ENCODE measurements at places on chromosomes 3 and 15. TPM values are rescaled to one million over a fixed set of nuclear protein-coding genes. Genes with fewer than 3 reads are reported as not detected.

SLC25A38 gene
- 28.2 TPM for total RNA-seq

PEX11A gene
- total RNA-seq: 4.0 TPM

SLC28A1 gene
- total RNA-seq: not detected

DNA sequence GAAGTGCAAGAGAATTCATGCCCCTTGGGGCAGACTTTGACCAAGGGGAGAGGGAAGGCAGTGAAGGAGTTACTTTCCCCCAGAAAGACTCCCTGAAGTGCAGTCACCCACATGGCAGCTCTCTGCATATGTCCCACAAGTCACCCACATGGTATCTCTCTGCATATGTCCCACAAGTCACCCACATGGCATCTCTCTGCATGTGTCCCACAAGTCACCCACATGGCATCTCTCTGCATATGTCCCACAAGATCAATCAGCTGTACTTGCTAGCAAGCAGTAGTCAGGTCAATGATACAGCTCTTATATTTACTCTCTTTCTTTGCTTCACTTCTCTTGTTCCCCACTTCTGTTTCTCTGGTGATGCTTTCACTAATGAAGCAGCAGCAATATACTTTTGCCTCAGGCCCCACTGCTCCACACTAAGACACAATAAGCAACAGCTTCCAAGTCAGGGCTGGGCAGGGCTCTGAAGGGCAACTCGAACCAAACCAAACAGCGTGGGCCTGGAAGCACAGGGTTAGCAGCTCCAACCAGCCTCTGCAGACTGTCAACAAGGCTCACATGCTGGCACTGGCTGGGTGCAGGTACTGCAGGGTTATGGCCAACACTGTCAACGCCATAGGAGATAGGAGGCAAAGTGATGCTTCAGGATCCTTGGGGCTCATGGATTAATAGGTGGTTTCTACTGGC, 46.7 kb downstream of the THBS1 start:
- peaks cover 84% of the 10 kb centered on the region for H3K4me1 ChIP-seq
- H3K27me3 ChIP-seq: no peaks in the 10 kb centered on the region
- peak overlapping the region; percentile 11 for H3K27ac ChIP-seq
- no peak overlapping the region for H3K4me3 ChIP-seq
- no peak for DNase-seq

DNA sequence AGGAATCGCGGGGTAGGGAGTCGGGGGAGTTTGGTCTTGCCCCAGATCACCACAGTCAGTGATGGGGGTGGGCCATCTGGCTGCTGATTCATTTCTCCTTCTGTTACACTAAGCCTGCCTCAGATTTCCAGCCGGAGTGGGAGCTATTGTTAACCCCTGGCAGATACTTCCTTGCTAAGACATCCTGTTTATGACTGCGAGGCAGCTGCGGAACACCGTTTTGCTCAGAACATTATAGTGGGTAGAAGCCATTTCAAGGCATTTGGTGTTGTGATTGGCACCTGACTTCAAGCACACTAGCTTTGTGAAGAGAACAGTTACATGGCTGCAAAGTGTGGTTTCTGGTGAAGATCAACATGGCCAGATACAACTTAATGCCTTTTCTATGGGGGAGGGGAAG, 73.8 kb downstream of the FLNB start:
- H3K4me3 ChIP-seq: peak overlapping the region; percentile 20
- H3K27ac ChIP-seq: peak overlapping the region; percentile 78
- no peaks in the 10 kb centered on the region for H3K27me3 ChIP-seq
- peak; percentile 43 for DNase-seq
- H3K36me3 ChIP-seq: peaks cover 23% of the 10 kb centered on the region

- no peaks in the 10 kb centered on the region for H3K27me3 ChIP-seq
- peaks cover under 1% of the 10 kb centered on the region for H3K4me1 ChIP-seq
- H3K27ac ChIP-seq: no peak overlapping the region
- H3K4me3 ChIP-seq: no peak overlapping the region
- DNase-seq: no peak
Observed at GRCh38 chr15:50225057-50225456, 40.5 kb downstream of the HDC start.
